ENCODE measurements at places on chromosomes 4 and X.

GRCh38 chr4:8296491-8296890 lies 26.9 kb downstream of the HTRA3 start:
- DNase-seq: no peak

DNA sequence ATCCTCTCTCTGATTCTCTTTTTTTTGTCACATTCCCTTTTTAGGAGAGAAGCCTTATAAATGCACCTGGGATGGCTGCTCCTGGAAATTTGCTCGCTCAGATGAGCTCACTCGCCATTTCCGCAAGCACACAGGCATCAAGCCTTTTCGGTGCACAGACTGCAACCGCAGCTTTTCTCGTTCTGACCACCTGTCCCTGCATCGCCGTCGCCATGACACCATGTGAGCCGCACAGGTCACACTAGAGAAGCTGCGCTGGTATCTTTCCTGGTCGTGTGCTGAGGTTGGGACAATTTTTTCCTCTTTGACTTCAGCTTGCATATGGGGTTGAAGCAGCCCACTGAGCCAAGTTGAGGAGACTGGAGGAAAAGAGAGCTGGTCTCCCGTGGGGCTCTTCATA lies 52.1 kb downstream of the KLF8 start:
- DNase-seq: no peak

- DNase-seq: no peak
Measured at GRCh38 chr4:5142726-5143125, 91.4 kb downstream of the STK32B start.

GRCh38 chr4:26372525-26373172 lies 51.8 kb downstream of the RBPJ start:
- DNase-seq: peak; percentile 9

- no peak for DNase-seq
Measured at GRCh38 chrX:9785944-9786797, at the start of gene SHROOM2. SHROOM2 (plus strand) TSS chrX:9786429; CDS start chrX:9786546, 117 bp downstream.

DNA sequence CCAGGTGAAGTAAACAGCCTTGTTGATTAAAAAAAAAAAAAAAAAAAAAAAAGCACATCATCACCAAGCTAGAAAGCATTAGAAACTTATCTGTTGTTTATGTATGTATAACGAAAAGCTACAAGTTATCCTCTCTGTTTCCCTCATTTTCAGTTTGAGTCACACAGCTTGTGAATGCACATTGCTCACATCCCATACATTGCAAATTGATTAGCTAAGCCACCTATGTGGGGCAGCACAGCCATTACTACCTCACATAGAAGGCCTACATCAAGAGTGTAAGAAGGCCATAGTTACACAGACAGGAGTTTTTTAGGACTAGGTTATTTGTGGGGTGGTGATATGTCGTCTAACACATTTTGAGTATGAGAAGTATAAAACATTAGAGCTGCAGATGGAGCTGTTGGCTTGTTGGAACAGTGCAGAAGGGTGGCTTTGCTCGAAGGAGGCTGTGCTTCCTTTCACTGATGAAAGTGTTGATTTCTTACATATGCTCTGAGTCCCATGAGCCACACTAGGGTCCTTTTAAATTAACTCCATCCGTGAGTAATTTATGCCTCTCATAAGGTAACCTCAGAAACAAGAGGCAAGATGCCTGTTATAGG lies 431.6 kb downstream of the GABRG1 start:
- no peak for DNase-seq

DNA sequence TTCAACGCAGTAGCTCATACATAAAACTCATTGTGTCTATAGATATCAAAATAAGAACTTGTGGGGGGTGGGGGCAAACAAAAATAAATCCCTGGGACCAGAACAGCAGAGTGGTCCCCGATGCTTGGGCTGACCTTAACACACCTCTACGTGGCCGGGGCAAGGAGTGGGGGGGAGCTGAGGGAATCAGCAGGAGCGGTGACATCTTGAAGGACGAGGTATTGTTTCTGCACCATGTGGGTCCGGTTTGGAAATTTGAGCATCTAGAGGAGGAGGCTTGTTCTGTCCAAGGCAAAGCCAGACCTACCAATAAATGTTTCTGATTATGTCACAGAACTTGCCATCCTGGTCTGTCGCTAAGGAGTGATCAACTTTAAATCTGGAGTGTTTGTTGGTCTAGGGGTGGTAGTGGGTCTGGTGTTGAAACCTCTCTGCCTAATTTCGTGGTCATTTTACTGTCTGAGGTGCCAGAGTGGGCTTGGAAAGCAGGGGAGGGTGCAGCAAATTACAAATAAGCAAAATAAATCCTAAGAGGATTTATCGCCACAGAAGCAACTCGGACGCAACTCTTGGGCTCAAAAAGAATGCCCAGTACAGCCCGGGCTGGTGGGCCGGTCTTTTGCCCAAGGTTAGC lies 774 bp upstream of the RAPGEF2 start:
- DNase-seq: no peak

- no peak for DNase-seq
Measured at GRCh38 chr4:81694176-81694913, 222.6 kb upstream of the RASGEF1B start.

GRCh38 chr4:101067383-101067782 lies 279.9 kb downstream of the PPP3CA start:
- DNase-seq: no peak

GRCh38 chr4:151990201-151990600 lies 229.4 kb upstream of the GATB start:
- DNase-seq: no peak

GRCh38 chr4:24560868-24561368 lies 23.4 kb downstream of the DHX15 start:
- DNase-seq: no peak

GRCh38 chr4:64584125-64584524 lies 174.9 kb upstream of the TECRL start:
- no peak for DNase-seq

GRCh38 chrX:1023676-1024075 lies 188.8 kb downstream of the CRLF2 start:
- no peak for DNase-seq

DNA sequence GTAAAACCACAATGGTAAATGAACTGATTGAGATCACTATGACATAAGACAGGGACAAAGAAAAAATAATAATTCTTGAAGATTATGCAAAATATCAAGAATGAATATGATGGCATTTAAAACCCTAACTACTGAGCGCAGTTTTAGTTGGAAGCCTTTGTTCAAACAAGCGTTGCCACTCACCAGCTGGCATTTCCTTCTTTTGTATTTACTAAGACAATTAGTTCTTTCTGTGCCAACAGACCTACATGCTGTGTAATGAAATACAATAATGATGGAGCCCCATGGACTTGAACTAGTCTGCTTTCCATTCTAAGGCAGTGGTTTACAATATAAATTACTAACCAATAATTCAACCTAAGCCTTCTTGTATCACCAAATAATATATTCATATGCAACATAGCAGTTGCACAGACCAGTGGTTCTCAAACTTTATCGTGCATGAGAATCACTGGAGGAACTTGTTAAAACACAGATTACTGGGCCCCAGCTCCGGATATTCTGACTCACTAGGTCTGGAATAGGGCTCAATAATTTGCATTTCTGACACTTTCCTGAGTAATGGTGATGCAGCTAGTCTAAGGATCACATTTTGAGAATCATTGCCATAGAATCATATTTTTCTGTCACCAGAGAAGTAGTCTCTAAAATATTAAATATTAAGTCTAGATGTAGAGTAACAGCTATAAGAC lies 196.4 kb upstream of the MAGEB18 start:
- DNase-seq: no peak

DNA sequence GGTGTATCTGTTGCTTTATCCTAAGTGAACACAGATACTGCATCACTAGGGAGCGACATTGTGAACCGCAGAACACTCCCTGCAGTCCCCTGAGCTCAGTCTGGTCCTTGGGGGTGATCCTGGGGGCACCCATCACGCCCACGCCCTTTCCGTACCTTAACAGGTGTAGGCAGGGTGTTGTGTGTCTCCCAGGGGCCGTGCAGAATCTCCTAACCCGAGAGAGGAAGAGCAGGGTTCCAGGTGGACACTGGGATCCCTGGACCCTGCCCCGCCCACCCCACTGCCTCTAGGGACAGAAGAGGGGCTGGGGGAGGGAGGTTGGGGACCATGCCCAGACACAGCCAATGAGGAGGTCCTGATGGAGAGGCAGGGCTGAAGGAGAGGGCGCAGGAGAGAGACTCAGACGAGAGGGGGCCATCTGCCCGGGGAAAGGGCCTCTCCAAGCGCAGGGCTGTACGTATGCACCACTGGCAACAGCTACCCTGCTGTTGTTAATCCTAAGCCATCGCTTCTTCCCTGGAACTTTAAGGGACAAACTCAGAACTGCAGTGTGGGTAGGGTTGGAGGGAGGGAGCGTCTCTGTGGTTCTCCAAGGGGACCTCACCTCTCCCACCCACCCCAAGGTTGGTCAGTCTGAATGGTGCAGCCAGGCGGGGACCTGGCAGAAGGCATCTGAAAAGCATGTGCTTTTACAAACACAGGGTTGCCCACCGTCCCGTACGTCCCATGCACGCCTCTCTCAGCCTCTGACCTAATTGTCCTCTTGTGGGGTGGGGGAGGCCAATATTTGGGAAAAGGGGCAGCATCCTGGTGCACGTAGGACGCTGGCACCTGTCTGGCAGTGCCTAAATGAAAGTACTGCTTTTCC lies 2.5 kb downstream of the P2RY8 start:
- peak; percentile 19 for DNase-seq

GRCh38 chr4:534576-535151 lies 35.7 kb downstream of the PIGG start:
- no peak for DNase-seq

DNA sequence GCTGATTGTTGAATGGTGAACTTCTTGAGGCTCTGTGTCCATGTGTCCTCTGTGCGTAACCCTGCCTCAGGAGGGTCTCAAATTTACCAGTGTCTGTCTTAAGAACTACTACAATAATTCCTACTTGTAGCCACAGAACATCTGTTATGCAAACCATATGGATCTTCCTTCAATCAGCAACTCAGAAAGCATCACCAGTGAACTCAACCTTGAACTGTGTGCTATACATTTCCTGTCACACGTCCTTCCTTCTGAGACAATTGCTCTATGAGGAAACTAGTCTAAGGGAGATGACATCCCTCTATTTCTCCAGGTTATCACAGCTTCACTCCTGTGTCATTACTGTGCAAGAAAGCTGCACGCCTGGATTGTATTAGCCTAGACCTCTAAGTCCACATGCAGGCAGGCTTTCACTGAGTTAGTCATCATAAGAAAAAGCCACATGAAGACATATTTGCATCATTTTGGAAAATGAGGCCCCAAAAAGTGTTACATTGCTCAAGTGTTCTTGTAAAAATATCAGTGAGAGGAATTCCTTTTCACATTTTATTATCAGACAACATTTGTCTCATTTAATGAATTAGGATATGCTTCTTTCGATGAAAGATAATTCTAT lies 157.8 kb downstream of the AFF2 start:
- DNase-seq: no peak

GRCh38 chr4:44446191-44446590 lies 2.4 kb downstream of the KCTD8 start:
- no peak for DNase-seq

DNA sequence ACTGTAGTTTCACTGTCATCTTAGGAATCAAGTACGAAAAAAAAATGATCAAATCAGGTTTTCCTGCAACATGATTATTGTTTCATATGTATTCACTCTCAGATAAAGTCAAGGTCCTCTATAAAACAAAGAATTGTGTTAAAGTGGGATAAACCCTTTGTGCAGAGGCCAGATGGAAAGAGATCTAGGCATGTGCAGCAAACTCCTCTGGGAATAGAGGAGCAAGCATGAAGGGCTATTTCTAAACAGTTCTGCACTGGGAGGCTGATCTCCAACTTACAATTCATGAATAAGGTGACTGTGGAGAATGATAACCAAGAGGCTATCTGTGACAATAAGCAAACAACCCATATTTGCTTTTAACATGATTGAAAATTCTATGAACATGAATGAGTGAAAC lies 2.4 kb upstream of the WDFY3 start:
- DNase-seq: no peak

DNA sequence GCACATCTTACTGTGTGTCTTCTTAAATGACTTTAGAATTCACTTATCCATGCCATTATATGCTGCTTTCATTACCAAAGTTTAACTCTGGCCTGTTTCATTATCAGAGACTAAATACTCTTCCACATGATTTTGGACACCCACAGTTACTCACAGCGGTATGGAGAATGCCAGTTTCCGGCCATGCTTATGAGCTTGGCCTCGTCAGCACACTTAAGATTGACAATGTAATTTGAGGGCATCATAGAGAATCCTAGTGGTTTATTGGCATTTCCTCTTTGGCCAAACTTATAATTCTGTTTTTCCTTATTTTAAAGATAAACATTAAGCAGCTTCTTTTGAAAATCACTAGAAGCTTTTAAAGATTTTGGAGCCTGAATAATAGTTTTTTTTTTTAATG lies 104.5 kb downstream of the IRF2 start:
- DNase-seq: no peak

GRCh38 chr4:125359960-125360634 lies 45.3 kb downstream of the FAT4 start:
- no peak for DNase-seq

DNA sequence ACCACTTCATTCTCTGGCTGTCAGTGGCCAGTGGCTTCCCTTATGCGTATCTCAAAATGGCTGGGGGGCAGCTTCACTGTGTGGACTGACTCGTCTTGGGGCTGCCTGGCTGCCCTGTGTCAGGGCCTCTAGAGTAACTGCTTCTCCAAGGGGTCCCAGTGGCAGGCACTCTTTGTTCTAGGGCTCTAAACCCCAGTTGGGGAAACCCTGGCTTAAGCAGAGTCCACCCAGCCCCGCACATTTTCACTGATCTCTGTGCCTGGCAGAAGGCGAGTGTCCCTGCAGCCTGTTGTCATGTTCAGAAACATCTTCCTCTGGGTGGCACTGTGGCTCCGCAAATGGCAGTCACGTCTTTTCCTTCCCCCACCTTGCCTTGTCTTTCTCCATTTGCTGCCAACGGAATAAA lies 59.7 kb downstream of the NBDY start:
- no peak for DNase-seq

DNA sequence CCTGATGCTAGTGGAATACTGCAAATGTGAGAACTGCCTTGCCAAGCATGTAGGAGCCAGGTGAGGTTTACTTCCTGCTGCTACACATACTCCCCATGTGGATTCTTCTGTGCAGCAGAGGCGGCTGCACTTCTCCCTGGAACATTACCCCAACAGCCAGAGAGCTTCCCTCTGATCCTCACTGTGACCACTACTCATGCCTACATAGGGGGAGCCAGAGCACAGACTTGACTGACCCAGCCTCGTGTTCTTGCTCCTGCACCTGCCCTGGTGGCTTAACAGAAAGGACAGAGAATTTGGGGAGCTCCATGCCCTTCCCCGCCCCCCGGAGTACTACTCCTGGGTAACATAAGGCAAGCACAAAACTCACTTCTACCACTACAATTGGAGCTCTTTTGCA lies 38.4 kb downstream of the UGT2A2 start:
- DNase-seq: no peak

DNA sequence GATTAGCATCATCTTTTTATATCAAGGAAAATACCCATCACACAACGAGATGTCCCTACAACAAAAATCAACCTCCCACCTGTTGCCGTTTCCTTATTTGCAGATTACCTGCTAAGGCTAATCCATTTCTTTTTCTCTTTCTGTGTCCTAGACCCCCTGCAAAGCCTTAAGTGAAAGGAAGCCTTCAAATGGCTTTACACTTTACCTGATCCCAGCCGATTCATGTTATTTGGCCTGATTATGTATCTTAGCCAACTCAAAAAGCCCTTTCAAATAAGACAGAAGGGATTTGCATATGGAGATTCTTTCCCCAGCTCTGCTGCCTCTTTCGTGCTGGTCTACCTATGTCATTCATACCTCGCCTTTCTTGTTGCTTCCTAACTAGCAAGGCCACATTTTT lies 14.4 kb downstream of the ABCG2 start:
- DNase-seq: no peak
